ENCODE measurements at places on chromosomes 4 and X. TPM values are rescaled to one million over a fixed set of nuclear protein-coding genes. Genes with fewer than 3 reads are reported as not detected.
A peak's percentile ranks its signal among the peaks of the same experiment; 100 is the strongest.

The SAGE1 gene
- total RNA-seq: not detected

The SPARCL1 gene
- total RNA-seq: not detected

The RAB9B gene
- total RNA-seq: 4.5 TPM

The PNMA6A gene
- total RNA-seq: under 0.01 TPM

The F8A1 gene
- total RNA-seq: 2.8 TPM

The MND1 gene
- total RNA-seq: 10.4 TPM

The MGARP gene
- total RNA-seq: 4.7 TPM

The GAGE12E gene
- total RNA-seq: not detected

The PRRG3 gene
- not detected for total RNA-seq

The ODAPH gene
- not detected for total RNA-seq

The PABPC1L2A gene
- not detected for total RNA-seq

The DCAF8L2 gene
- not detected for total RNA-seq

The MAMLD1 gene
- total RNA-seq: 1.1 TPM

GRCh38 chr4:143437937-143438336 is 75.6 kb upstream of the SMARCA5 start:
- no peak for DNase-seq

DNA sequence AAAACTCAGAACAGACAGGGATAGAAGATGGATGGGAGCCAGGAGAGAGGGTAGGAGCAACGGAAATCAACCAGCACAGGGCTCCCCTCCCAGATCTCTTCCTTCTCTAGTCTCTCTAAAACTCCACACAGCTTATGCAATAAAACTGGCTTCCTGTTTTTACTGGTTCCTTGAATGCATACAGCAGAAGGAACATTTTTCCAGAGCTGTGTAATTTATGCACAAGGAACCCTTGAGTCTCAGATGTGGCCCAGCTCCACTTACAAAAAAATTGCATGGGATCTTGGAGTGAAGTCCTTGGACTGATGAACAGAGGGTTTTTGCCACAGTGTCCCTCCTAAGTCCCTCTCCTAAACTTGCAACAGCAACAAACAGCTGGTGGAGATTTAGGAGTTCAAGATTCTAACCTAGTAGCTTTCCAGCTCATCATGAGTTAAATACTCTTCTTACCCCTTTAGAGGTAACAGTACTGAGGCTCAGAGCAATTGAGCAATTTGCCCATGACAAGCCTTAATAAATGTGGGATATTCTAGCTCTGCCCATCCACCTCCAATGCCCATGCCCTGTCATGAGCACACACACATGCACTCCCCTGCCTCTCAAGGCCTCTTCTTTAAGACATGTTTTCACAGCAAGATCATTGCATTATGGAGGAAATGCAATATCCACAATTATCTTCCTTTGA is 18.4 kb upstream of the CC2D2A start:
- DNase-seq: no peak

GRCh38 chrX:80423744-80424143 is 3.5 kb downstream of the TENT5D start:
- DNase-seq: no peak

- no peak for DNase-seq
Measured at GRCh38 chr4:102584091-102584490, 82.9 kb downstream of the NFKB1 start.

DNA sequence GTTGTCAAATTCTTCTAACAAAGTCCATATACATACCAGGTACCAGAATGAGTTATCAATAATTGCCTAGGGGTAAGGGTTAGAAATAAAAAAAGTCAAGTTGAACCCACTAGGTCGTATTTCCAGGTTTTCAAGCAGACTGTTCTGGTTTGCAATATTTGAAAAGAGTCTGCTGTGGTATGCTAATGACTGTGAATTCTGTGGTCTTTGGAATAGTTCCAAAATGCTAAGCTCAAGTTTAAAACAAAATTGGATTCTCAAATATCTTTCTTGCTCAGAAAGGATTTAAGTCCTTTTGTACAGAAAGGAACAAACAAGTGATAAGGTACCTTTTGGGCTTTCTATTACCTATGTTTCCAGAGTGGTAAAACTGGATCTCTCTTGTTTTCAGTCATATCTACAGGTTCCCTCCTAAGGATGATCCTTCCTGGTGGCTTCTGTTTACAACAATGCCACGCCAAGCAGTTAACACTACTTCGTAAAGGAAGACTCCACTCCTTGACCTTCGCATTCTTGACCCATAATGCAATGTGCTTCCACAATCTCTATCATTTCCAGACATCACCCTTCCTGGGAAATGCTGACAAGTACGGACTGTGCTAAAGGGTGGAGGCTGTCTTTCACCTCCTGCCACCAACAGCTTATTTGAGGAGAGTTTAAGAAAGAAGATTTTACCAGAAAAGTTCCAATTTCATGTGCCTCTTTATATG is 531.7 kb upstream of the FTHL17 start:
- DNase-seq: no peak

DNA sequence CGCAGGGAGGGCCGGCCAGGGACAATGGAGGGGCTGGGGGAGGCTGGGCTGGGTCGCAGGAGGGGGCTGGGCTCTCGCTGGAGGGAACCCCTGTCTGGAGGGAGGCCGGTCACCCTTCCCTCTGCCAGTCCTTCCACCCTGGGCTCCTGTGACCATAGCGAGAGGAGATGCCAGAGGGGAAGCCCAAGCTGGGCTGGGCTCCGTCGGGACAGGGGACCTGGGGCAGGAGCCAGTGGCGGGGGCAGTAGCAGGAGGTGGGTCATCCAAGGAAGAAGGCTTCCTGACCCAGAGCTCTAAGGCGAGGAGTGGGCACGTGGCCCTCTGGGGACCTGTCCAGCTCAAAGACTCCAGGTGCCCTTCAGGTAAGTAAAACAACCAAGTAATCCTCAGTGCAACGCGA is 16.9 kb downstream of the CTAG1B start:
- DNase-seq: no peak

DNA sequence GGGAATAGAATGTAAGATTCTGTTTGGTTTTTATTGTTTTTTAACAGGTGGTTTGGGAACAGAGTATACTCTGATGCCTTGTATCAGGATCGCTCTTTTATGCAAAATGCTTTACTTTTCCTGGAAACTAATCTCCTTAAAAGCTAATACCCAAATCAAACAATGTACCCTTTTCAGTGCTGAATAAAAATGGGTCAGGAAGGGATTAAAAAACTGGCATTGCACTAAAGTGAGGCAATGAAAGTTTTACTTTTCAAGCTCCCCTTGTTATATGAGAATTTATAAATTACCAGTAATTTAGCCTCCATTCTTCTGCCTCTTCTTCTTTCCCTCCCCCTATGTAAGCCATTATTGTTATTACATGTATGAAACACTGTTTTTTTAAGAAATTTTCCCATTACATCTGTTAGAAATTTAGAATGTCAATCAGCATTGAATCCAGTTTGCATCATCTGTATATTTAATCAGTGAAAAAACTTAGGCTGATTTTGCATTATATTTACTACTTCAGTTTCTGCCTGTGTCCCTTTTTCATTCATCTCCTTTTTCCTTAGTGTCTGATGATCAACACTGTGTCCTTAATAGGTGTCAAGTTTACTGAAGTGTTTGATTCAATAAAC is 89.7 kb upstream of the NPNT start:
- DNase-seq: no peak

DNA sequence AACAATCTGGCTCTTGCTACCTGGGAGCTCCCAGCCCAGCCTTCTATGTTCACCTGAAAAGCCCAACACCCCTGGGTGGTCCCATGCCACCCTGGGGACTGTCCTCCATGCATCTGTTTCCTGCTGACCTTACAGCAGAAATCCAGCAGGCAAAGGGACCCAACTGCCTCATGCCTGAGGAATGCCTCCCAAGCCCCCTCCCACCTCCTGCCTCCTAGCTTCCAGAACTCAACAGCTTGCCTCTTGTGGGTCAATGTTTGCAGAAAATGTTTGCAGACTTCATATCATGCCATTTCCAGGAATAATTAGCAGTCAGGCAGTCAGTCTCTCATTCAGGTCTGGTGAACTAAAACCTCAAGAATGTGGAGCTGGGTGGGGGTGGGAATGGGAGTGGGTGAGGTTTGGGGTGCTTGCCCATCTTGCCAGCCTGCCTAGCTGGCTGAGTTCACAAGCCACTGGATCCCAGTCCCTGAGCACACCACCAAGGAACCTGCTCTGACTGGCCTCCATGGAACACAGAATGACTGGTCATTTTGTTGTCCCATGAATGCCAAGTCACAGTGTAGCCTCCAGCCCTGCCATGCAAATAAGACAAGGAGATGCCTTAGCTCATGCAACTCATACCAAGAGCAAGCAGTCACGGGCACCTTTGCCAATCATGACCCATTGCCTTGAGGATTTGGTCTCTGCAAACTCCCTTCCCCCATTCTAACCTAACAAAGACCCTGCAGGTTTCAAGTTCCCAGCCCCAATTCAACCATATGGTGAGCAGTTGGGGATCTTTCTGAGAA is 12.1 kb upstream of the PLAC1 start:
- peak; percentile 80 for DNase-seq

DNA sequence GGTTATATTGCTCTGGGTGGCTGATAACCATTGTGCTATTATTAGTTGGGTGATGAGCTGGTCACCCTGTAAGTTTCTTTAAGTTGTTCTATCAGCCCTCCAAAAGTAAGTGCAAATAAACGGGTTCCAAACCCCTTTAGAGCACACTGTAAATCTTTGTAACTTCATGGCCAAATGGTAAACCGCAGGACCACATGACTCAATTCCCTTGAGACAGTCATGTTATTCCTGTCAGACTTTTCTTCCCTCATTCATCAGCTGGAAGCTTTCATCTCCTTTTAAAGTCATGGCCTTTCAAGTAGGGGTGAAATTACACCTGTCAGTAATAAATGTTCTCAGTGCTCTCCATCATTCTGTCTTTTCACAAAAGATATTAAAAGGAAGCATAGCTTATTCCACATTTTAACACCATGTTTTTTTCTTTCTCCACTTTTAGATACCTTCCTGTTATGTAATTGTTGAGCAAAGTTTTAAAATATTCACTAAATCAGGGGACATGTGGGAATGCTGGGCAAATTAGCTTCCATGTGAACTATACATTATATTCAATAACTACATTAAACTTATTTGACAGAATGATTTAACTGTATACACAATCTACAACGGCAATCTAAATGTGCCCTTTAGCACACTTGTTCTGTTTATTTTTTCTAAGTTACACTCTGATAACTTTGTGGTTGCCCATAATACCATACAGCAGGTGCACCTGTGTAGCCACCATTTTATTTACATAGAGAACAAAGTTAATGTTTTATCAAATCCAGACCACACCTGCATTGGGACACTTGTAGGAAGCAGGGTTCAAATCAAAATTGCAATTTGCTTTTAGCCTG is 275.5 kb downstream of the CFAP299 start:
- peak; percentile 37 for DNase-seq

DNA sequence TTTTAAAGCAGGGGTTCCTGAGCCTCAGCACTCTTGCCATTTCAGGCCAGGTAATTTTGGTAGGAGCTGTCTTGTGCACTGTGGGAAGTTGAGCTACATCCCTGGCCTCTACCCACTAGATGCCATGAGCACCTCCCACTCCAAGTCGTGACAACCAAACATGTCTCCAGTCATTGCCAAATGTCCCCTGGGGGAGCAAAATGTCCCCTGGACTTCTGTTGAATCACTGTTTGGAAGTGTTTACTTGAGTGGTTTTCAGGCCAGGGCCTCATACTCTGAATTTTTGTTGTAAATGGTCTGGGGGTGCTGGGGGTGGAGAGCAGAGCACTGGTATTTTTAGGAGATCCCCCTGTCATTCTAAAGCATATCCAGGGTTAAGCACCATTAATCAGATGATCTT is 3.2 kb downstream of the PDK3 start:
- DNase-seq: no peak

GRCh38 chr4:188619456-188620149 is 480.4 kb downstream of the TRIML1 start:
- DNase-seq: no peak

- no peak for DNase-seq
Measured at GRCh38 chr4:120291541-120291940, 224.9 kb upstream of the MAD2L1 start.

DNA sequence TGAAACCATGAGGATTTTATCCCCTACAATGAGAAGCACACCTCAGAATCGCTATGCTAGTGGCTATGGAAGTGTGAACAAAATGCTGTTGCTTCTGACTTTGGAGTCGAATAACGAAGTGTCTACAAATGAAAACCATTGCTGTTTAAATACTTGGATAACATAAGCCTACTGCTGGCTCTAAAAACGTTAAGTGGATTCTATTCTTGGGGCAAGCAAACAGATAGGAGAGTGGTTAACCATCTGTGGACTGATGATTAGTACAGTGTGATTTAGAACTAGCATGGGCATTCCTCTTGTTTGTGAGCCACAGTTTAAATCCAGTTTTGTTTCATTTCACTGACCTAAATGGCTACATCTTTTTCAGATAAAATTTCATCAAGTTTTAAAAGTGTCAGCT is 109.7 kb upstream of the PNPLA4 start:
- no peak for DNase-seq

DNA sequence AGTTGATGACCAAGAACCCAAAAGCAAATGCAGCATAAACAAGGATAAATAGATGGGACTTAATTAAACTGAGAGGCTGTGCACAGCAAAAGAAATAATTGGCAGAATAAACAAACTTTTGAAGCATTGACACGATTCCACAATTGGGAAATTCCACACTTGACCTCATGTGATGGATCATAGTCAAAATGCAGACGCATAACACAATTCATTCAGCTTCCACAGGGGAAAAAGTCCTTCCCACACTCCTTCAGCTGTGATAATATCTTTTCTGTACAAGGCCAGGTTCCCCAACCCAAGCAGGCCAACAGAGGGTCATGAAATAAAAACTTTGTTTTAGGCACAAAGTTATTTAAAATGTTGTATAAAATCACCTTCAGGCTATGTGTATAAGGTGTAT is 66.6 kb upstream of the SLIT2 start:
- no peak for DNase-seq

- peak; percentile 16 for DNase-seq
Measured at GRCh38 chr4:141348125-141348524, 127.4 kb downstream of the ZNF330 start.

DNA sequence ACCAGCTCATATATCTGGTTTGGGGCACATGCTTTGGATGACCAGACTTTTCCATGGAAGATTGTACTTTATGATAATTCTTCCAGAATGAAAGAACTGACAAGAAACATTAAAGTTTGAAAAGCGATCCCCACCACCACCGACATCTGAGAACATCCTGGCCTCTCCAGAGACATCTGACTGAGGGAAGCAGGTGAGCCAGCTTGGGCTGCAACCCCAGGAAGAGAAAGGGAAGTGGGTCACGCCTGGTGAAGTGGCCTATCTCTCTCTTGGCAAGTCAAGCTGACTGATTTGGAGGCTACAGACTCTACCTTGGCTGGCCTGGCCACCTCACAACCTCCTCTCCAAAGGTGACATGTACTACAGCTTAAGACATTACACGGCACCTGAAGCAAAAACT is 20.7 kb downstream of the PARM1 start:
- DNase-seq: no peak

GRCh38 chr4:128388796-128389195 is 101.2 kb upstream of the PGRMC2 start:
- DNase-seq: no peak

- DNase-seq: peak; percentile 43
Measured at GRCh38 chr4:11720292-11720691, 291.6 kb upstream of the HS3ST1 start.

- peak; percentile 47 for DNase-seq
Measured at GRCh38 chr4:107183155-107183774, 147.2 kb upstream of the DKK2 start.

- no peak for DNase-seq
Measured at GRCh38 chrX:21655901-21656586, 2.1 kb downstream of the KLHL34 start.
